Neural crest cell (in vitro differentiated cells): ENCODE measurements at places on chromosomes 5 and 9. TPM values are rescaled to one million over a fixed set of nuclear protein-coding genes. Genes with fewer than 3 reads are reported as not detected.

SLCO6A1 gene
- 3.9 and 4.4 TPM in 2 replicates for total RNA-seq

PIP5K1B gene
- 5.9 and 6.5 TPM in 2 replicates for total RNA-seq

GFI1B gene
- total RNA-seq = not detected in 2 replicates

GRCh38 chr9:75891771-75892215 is 1.3 kb downstream of the PCSK5 start:
- peak; percentile 5 for DNase-seq

DNA sequence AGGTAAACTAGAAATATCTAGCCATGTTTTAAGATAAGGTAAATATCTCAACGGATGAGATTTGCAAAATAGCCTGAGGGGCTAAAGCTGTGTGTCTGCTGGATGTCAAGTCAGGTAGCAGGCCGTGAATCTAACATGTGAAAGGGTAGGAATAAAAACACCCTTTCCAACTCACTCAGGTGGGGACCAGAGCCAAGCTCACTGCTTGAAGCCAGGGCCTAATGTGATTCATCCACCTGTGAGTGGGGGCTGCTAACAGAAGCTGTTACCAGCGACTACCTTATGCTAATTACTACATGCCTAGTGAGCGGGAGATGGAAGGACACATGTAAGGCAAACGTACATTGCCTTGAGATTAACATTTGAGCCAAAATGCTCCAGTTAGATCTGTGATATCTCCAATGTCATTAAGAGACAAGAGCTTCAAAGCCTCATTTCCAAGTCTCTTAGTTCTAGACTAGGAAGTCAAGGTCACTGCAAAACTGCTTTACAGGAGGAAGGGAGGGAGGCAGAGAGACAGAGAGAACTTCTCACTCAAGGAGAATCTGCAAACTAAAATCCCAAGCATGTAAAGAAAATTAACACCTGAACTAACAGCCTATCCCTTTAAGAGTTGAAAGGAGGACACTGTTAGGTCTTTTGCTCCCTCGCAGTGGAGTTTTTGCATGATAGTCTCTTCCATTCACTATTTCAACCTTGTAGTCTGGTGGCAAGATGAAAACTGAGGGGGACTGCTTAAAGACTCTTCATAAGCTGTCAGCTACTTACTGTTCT is 141.6 kb upstream of the RPS23 start:
- DNase-seq = no peak
